Calu3 (cell line): ENCODE measurements at places on chromosomes 11 and 22. TPM values are rescaled to one million over a fixed set of nuclear protein-coding genes. Genes with fewer than 3 reads are reported as not detected.

- DNase-seq: no peak
- no peak overlapping the region for H3K4me3 ChIP-seq
- no peaks in the 10 kb centered on the region for H3K36me3 ChIP-seq
- no peaks in the 10 kb centered on the region for H3K27me3 ChIP-seq
Observed at GRCh38 chr11:37984991-37985390, 1387.0 kb upstream of the RAG2 start.

DNA sequence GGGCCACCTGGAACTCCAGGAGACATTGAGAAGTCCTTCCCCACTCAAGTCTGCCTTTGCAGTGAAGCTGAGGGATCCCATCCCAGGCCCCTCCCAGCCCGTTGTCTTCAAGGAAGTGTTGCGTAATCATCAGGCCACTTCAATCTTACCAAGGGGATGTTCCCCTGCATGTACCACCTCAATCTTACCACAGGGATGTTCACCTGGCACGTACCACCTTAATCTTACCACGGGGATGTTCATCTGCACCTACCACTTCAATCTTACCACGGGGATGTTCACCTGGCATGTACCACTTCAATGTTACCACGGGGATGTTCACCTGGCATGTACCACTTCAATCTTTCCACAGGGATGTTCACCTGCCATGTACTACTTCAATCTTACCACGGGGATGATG lies 108.0 kb upstream of the SYN3 start:
- no peak for DNase-seq

MS4A6E gene
- total RNA-seq: not detected in 2 replicates

DNA sequence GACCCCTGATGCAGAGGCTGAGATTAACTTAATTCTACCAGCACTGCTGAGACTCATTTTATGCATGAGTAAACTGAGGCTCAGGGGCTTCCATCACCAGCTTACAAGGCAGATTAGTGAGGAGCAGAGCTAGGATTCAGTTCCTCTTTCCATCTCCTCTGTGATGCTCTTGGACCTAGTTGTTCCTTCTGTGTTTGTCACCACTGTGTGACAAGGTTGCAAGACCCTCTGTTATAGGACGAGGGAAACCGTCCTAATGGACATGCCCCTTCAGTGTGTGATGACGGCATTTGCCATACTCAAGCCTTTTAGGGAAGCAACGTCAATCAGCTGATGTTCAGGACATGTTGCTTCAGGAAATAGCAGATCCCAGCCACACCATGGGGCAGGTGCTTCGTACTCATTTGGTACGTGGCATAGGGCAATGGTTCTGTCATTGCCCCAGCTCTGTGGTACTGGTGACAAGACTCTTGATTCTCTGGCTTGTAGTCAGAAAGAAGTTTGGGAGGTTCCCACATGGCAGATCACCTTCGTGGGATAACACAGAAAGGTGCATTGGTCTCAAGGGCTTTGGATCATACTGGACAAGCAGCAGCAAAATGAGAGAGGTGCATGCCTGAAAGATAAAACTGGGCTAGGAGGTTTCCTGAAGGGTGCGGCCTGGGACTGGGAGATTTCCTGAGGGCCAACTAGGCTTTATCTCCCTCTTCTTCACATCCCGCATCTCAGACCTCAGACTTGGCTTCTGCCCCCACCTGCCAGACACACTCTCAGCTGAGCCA lies 23.9 kb upstream of the CD44 start:
- no peaks in the 10 kb centered on the region for H3K27me3 ChIP-seq
- H3K27ac ChIP-seq: no peak overlapping the region
- no peak for DNase-seq
- peaks cover 14% of the 10 kb centered on the region for H3K4me1 ChIP-seq
- no peaks in the 10 kb centered on the region for H3K36me3 ChIP-seq

CRYBB2 gene
- 0.42 TPM in 1 of 2 replicates, not detected in the other for total RNA-seq

MMP13 gene
- not detected in 2 replicates for total RNA-seq

RRP8 gene
- total RNA-seq: 17.4 and 22.8 TPM in 2 replicates

- DNase-seq: no peak
- H3K4me1 ChIP-seq: no peaks in the 10 kb centered on the region
- H3K4me3 ChIP-seq: no peak overlapping the region
- H3K27ac ChIP-seq: no peak overlapping the region
- H3K27me3 ChIP-seq: no peaks in the 10 kb centered on the region
Observed at GRCh38 chr22:49006207-49007012, 821.3 kb downstream of the BRD1 start.

DNA sequence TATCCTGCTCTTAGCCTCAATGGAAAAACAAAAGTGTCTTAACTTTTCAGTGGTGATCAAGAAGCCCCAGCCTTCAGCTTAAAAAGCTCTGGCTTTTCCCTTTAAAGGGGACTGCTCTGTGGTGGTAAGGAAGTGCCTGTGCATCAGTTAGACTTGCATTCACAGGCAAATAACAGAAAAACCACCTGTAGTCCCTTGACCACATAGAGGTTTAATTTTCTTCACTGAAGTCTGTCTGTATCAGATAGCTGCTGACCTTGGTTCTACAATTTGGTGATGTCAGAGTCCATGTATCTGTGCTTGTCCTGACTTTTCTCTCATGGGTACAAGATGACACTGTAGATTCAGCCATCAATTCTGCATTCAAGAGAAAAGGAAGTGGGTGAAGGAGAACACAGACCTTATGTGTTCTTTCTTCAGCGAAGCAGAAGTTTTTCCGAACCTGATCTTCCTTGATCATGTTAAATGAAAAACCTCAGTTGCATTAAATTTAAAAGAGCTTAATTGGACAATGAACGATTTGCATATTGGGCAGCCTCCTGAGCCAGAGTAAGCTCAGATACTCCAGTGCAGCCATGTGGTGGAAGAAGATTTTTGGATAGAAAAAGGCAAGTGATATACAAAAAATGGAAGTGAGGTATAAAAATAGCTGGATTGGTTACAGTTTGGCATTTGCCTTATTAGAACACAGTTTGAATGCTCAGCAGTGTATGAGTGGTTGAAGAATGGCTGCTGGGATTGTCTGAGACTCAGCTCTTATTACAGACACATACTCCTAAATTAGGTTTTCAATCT lies 43.2 kb upstream of the RDX start:
- H3K4me3 ChIP-seq: no peak overlapping the region
- H3K36me3 ChIP-seq: peaks cover 23% of the 10 kb centered on the region
- peaks cover 36% of the 10 kb centered on the region for H3K4me1 ChIP-seq
- H3K27me3 ChIP-seq: no peaks in the 10 kb centered on the region
- H3K27ac ChIP-seq: no peak overlapping the region

DNA sequence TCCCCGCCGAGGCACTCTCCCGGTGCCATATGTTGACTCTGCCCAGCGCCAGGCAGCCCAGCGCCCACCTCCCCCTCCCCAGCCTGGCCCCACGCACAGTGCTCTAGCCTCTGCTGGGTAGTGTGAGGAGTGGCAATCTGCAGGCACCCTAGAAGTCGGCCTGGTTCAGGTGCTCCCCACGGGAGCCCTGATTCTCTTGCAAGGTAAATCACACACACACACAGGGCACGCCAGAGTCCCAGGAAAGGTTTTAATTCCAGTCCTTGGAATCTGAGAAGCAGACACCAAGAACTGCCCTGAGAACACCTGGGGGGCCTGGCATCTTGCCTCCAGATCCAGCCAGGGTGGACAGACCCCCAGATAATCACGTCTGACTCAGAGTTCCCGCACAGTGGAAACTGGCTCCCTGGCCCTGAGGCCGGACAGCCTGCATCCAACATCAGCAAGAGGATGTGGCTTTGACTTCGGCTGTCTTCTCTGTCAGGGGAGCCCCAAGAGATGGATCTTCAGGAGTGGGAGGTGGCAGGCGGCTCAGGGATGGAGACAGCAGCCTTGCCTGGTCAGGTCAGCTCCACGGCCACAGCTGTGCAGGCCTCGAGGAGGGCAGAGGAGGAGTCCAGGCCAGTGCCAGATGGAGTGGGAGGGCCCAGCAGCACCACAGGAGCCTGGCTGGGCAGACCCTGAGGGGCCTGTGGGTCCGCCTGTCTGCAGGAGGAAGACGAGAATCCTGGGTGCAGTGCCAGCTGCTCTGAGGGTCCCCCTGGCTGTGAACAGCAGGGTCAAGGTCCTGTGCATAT lies 1.1 kb upstream of the RIN1 start:
- no peaks in the 10 kb centered on the region for H3K27me3 ChIP-seq
- H3K36me3 ChIP-seq: peaks cover 37% of the 10 kb centered on the region
- peak overlapping the region; percentile 86 for H3K27ac ChIP-seq
- H3K4me1 ChIP-seq: peaks cover 24% of the 10 kb centered on the region
- no peak for DNase-seq

GRCh38 chr11:11178671-11179638 lies 174.1 kb downstream of the CSNK2A3 start:
- peaks cover 8% of the 10 kb centered on the region for H3K4me1 ChIP-seq
- H3K4me3 ChIP-seq: no peak overlapping the region
- no peaks in the 10 kb centered on the region for H3K36me3 ChIP-seq
- DNase-seq: peak; percentile 36
- H3K27me3 ChIP-seq: peaks cover 61% of the 10 kb centered on the region

DNA sequence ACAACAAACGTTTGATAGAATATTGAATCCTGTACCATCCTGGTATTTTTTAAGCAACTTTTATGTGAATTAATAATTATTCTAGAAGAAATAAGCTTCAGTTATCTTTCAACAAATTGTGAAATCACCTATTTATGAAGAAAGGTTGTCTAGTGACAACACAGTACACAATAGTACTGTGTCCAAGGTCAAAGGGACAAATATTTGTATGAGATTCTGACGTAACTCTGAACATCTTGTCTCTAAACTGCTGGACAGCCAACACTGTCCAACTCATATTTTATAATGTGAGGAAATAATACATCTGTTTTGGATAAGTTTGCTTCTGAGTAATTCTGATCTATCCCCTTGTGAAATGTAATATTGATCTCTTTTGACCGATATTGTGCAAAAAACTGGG lies 18.9 kb downstream of the CASP5 start:
- peaks cover 5% of the 10 kb centered on the region for H3K36me3 ChIP-seq
- DNase-seq: no peak
- peaks cover 23% of the 10 kb centered on the region for H3K4me1 ChIP-seq
- H3K27ac ChIP-seq: no peak overlapping the region

GRCh38 chr11:15683528-15683927 lies 568.8 kb downstream of the INSC start:
- H3K27ac ChIP-seq: no peak overlapping the region
- H3K27me3 ChIP-seq: no peaks in the 10 kb centered on the region
- DNase-seq: no peak

DNA sequence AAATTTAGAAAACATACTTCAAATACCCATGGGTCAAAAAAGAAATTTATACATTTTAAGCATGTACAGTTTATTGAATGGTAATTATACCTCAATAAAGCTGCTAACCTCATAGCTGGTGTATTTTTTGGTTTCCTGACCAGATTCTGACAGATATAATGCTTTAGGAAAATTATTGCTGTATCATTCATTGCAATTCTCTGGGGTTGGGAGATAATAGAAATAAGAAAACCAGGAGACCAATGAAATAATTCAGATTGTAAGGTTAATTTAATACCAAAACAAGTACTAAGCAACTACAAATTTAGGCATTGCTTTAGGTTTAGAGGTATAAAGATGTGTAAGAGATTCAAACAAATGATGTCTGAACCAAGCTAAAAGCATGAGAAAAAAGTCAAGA lies 120.1 kb downstream of the ENTHD1 start:
- no peaks in the 10 kb centered on the region for H3K4me1 ChIP-seq
- no peak overlapping the region for H3K4me3 ChIP-seq
- no peaks in the 10 kb centered on the region for H3K36me3 ChIP-seq
- no peak overlapping the region for H3K27ac ChIP-seq
- peaks cover 75% of the 10 kb centered on the region for H3K27me3 ChIP-seq

LDHAL6A gene
- not detected in 2 replicates for total RNA-seq

DNA sequence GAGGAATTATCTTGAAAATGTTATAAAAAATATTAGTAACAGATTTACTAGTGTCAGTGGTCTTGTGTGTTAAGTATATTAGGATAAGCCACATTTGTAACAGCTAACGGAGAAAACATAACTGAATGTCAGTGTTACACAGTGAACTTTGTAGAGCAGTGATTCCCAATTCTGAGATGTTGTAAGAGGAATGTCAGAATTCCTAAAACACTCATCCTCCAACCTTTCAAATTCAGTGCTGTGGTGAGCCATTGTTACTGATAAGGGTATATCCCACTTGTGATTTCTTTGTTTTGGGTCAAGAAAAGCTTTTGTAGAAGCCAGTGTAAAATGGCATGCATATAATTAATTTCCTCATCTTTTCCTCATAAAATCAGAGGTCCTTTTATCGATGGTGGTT lies 61.9 kb downstream of the ARHGEF12 start:
- H3K4me3 ChIP-seq: no peak overlapping the region
- H3K27ac ChIP-seq: no peak overlapping the region
- no peaks in the 10 kb centered on the region for H3K36me3 ChIP-seq
- no peak for DNase-seq
- no peaks in the 10 kb centered on the region for H3K4me1 ChIP-seq

- H3K27me3 ChIP-seq: no peaks in the 10 kb centered on the region
- DNase-seq: no peak
- H3K36me3 ChIP-seq: no peaks in the 10 kb centered on the region
- no peak overlapping the region for H3K4me3 ChIP-seq
Observed at GRCh38 chr11:127521413-127521812, 520.8 kb upstream of the KIRREL3 start.

DNA sequence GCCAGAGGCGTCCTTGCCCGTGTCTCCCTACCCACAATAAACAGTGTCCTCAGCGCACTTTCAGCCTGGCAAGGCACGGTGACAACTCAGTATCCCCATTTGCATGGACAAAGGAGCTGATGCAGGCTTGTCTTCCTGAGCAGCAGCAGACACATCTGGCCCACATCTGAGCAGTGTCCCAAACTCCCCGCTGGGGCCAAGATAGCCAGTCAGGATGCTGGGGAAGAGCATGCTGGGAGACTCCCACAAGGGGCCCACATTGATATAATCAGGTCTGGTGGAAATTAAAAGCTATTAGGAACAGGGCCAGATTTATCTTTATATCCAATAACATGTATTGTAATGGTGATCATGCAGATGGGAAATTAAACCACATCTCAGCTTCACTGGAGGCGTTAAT lies 24.7 kb downstream of the DSCAML1 start:
- H3K36me3 ChIP-seq: no peaks in the 10 kb centered on the region
- H3K4me1 ChIP-seq: no peaks in the 10 kb centered on the region
- H3K4me3 ChIP-seq: no peak overlapping the region
- no peak for DNase-seq
- H3K27ac ChIP-seq: no peak overlapping the region

GRCh38 chr22:33842006-33842354 lies 78.3 kb downstream of the LARGE1 start:
- no peak overlapping the region for H3K27ac ChIP-seq
- H3K4me1 ChIP-seq: no peaks in the 10 kb centered on the region
- H3K36me3 ChIP-seq: no peaks in the 10 kb centered on the region
- no peak for DNase-seq
- no peaks in the 10 kb centered on the region for H3K27me3 ChIP-seq

DNA sequence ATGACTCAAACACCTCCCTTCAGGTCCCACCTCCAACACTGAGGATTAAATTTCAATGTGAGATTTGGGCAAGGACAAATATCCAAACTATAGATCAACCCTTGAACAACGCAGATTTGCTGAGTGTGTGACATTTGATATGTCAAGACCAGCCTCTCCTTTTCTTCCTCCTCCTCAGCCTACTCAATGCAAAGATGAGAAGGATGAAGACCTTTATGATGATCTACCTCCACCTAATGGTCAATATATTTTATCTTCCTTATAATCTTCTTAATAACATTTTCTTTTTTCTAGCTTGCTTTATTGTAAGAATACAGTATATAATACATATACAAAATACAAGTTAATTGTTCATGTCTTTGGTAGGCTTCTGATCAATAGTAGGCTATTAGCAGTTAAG lies 67.5 kb upstream of the MPPED2 start:
- H3K27ac ChIP-seq: no peak overlapping the region
- H3K4me3 ChIP-seq: no peak overlapping the region

GRCh38 chr11:33825854-33826560 lies 51.7 kb upstream of the FBXO3 start:
- no peak overlapping the region for H3K4me3 ChIP-seq
- DNase-seq: no peak
- peaks cover 9% of the 10 kb centered on the region for H3K4me1 ChIP-seq
- peaks cover 17% of the 10 kb centered on the region for H3K27me3 ChIP-seq
- no peak overlapping the region for H3K27ac ChIP-seq
